ENCODE measurements at places on chromosomes 3 and 15.

GRCh38 chr3:195250473-195251251 is 20.3 kb downstream of the XXYLT1 start:
- no peak for DNase-seq

DNA sequence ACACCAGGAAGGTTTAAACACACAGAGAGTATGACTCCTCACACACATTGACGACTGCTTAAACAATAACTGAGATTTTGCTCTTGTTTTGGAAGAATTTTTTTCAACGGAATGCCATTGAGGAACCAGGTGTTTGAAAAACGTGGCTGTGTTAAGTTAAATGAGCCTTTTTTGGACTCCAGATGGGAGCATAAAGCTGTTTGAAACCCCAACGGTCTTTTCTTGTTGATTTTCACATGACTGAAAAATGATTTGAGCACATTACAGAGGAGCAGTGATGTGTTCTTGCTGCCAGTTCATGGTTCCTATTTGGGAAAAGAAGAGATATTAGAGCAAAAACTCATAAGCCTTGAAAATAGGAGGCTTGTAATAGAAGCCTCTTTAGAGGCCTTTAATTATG is 97.8 kb upstream of the SELENOK start:
- DNase-seq: no peak

DNA sequence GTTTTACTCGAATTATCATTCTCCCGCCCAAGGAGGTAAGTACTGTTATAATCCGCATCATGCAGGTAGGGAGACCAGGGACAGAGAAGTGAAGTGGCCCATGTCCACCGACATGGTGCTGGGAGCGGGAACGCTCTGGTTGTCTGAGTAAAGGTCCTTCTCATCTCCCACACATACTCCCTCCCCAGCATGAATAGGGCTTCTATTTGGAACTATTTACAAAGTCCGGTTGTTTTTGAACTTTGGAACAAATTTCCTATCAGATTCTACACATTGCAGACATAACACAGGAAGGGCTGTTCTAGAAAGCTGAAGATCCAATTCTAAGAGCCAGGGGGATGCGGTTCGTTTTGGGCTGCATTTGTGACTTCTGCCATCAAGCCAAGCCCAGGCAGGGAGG is 94.8 kb upstream of the TLE3 start:
- no peak for DNase-seq

DNA sequence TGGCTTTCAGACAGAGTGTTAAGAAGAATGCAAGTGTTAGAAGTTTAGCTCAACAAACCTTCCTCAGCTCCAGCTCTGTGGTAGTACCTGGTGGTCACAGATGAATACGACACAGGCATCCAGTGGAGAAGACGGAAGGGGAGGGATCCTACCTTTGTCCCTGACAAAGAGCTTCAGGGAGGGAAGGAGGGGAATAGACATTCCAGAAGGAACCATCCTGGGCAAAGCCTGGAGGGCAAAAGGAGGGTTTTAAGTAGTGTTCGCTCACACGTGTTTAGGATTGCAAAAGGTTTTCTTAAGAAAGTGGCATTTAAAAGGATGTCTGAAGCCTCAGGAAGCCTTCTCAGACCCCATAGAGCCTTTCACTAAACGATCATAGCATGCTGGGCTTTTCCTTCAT is 2.8 kb downstream of the CHCHD4 start:
- no peak for DNase-seq

GRCh38 chr3:73479325-73479724 is 145.4 kb downstream of the PDZRN3 start:
- no peak for DNase-seq

DNA sequence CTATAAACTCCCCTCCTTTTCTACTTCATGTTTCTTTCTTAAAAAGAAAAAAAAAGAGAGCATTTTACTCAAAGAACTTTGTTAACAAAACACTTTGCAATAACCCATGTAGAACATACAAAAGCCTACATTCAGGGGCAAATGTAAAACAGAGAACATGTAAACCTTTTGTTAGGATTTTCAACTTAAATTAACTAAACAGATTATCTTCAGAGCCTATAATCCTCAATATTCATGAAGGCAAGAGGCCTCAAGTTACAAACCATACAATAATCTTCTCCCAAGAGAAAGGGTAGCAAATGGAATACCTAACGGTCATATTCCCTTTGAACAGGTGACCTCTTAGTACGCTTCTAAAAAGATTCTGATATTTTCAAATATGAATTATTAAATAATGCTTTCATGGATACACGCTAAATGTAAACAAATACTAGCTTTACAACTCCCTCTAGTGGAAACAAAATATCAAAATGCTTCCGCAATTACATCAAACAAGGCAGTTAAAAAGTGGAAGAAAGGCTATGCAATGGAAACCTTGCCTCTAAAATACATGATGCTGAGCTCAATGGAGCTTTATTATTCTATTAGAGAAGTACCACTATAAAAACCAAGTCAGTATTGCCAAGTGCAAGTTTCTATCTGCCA is 9.9 kb downstream of the CEP152 start:
- DNase-seq: no peak

DNA sequence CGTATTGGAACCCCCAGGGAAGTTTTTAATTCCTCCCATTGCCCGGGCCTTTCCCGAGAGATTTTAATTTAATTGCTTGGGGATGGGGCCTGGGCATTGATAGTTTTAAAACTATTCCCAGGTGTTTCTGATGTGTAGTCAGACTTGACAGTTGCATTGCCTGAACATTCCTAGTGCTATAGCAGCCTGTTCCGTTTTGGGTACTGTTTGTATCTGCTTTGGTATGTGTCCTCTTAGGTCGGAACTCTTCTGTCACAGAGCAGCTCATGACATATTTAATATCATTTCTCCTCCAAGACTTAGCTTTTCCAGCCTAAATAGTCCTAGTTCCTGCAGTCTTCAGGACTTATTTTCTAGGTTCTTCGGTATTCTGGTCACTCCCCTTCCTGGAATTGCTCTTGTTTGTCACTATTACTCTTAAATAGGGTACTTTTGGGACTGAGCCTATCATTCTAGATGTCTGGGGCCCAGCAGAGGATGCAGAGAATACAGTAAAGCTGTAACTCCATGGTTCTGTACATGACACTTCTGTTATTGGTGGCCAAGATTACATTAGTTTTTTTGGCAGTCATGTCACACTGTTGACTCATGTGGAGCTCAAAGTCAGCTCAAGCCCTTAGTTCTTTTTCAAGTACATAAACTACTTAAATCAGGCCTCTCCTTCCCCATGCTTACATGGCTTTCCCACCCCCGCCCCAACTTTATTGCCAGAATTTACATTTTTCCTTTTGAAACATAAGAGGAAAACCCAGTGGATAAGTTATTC is 81.5 kb downstream of the BBX start:
- no peak for DNase-seq

DNA sequence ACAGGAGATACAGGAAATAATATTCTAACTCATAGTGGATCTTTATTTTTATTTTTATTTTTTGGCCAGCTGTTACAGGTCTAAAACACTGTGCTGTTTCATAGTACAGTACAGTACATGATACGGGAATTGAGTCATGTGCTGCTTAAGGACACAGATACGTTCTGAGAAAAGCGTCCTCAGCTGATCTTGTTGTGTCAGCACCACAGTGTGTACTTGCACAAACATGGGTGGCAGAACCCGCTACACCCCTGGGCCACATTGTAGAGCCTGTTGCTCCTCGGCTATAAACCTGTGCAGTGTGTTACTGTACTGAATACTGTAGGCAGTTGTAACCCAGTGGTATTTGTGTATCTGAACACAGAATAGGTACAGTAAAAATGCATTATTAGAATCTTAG is 183.4 kb downstream of the OR4M2 start:
- no peak for DNase-seq

DNA sequence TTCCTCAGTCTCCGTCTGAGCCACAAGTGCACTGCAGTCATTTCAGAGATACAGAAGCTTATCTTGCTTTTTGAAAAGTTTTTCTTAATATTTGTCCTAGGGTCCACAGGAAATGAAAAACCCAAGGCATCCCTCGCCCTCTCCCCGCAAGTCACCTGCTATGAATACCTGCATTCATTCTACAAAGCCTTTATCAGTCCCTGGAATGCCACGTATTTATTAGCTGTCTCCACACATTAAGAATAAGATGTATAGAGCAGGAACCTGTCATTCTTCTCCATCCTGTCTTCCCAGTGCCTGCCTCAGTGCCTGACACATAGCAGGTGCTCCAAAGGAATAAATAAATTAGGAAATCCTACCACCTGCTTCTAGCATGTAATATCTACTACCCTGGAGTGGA is 73.3 kb upstream of the ICE2 start:
- DNase-seq: no peak

DNA sequence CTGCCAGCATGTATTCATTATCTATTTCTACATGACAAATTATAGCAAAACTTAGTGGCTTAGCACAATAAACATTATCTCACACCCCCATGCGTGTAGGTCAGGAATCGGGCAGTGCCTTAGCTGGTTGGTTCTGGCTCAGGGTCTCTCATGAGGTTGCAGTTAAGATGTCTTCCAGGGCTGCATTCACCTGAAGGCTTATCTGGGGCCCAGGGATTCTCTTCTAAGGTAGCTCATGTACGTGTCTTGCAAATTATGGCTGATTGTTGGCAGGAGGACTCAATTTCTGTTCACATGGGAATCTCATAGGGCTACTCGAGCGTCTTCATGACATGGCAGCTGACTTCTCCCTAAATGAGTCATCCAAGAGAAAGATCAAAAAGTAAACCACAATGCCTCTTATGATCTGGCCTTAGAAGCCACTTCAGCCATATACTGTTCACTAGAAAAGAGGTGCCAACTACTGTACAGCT is 42.9 kb upstream of the TSC22D2 start:
- DNase-seq: no peak

DNA sequence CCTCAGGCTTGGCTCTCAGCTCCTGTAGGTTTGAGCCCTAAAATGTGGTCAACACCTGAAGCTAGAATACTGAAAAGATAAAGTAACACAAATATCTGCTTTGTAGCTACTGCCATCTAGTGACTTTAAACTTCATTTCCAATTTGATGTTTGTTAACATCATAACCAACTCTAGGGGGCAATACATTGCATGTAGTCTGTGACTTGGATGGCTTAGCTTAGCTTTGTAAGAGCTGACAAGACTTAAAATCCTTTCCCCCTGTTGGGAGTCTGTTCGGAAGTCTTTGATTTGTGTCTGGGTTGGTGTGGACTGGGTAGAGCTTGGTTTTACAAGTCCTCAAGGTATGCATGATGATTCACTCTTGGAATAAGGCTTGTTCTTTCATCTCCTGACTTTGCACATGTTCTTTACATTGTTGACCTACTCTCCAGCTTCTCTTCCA is 51.7 kb downstream of the SCN11A start:
- DNase-seq: peak; percentile 33

GRCh38 chr15:58043192-58043903 is 22.2 kb downstream of the ALDH1A2 start:
- no peak for DNase-seq

- DNase-seq: no peak
These were observed 48.2 kb upstream of the IGF1R start for GRCh38 chr15:98599909-98600691.

DNA sequence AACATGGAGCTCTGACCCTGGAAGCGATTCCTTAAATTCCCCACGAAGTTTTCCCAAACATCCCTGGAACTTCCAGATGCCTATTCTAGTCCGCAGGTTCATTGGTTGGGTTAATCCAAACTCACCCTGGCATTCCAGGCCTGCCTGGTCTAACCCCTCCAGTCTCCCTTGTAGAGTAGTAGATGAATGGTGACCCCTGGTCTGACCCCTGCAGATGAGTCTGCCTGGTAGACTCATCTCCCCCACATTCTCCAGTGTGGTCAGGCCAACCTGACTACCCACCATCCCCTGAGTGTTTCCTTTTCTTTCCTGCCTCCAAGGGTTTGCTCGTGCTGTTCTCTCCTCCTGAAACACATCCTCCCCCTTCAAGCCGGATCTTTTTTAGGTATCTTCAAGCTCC is 10.8 kb upstream of the HRH1 start:
- no peak for DNase-seq

DNA sequence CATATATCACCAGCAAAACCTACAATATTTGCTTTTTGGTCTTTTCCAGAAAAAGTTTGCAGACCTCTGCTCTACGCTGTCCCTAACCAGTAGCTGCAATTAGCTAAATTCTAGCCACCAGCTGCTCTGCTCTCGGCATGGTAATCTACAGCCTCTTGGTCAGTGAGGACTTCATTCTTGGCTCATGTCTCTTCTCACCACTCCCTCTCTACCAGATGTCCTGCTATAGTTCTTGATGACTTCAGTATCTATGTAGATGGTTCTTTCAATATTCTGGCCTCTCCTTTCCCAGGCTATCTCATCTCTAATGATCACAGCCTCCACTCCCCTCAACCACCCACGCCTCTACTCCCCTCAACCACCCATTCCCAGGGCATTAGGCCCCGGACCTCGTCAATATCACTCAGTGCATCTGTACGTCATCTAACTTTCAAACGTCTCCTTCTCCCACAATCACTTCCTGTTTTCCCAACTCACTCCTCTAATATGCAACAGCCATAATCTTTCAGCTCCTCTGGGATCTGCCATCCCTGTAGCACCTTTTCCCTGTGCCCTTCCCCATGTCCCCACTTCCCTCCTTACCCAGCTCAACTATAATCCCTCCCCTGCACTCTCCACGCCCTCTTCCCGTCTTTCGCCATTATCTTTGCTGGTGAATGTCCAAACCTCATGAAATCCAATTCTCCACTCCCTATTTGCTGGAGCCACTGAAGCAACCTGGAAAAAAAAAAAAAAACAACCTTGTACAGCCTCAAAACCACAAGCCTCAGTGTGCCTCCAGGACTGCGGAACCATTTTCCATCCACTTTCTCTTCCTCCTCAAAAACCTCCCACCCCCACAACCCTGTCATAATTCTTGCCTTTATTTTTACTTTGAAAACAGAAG is 429.4 kb upstream of the PROK2 start:
- DNase-seq: no peak

GRCh38 chr3:106913966-106914365 is 463.3 kb upstream of the CCDC54 start:
- DNase-seq: no peak

- no peak for DNase-seq
These were observed 172.8 kb downstream of the SUCNR1 start for GRCh38 chr3:152046280-152046679.

- no peak for DNase-seq
These were observed 607 bp upstream of the IMP3 start for GRCh38 chr15:75640483-75641178.

DNA sequence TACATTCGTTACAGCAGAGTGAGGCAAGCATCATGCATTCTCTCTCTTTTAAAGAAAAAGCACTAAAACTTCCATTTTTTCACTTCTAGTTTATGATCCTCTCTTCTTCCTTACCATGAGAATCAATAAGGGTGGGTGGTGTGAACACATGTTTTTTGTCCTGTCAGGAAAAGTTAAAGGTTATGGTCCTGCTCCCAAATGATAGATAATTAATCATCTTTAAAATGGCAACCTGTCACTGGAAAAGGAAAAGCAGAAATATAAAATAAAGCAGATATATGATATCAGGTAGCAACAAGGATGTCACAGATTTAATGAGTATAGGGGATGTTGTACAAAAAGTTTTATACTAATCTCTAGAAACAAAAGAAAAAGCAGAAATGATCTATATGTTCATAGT is 56.4 kb upstream of the PHLDB2 start:
- no peak for DNase-seq

- no peak for DNase-seq
These were observed 1161.4 kb downstream of the OTOL1 start for GRCh38 chr3:162658003-162658402.
